Activated CD4-positive, alpha-beta T cell treated with anti-CD3 and anti-CD28 coated beads for 24 hours (primary cell): ENCODE measurements at places on chromosomes 7 and 10.

DNA sequence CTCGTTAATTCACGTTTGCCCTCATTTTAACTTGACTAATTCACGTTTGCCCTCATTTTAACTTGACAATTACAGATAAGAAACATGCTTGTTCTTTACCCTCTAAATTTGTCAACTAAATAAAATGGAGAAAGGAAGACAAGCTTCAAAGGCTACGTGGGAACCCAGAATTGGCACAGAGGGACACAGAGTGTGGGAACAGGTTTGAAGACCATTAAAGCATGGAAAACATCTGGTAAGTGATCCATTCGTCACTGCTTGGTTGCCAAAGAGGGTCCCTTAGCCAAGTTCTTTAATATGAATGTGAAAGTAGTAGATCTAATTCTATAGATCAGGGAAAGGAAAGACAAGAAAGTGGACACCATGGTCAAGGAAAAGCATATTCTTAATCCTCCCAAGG lies 57.2 kb downstream of the ITIH5 start:
- no peak for DNase-seq

GRCh38 chr10:72318418-72319262 lies 36.1 kb downstream of the DNAJB12 start:
- no peak for DNase-seq

DNA sequence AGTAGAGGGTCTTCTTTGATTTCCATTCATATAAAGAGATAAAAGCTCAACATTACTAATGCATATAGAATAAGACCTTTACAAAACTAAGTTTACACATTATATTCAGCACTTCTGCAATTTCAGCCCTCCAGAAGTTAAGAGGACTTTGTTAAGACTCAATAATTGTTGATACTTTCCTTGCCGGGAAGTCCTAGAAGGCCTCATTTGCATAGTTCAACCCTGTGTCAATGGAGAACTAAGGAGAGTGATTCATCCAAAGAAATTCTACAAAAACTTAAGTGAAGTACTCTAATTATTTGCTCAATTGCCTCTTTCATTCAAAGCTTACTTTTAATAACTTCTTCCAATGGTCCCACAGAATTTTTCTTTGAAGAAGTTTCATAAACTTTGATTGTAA lies 1060.3 kb upstream of the CELF2 start:
- DNase-seq: no peak

GRCh38 chr10:128102480-128103228 lies 23.6 kb downstream of the MKI67 start:
- DNase-seq: no peak
